ENCODE measurements at places on chromosomes 3 and 15.

DNA sequence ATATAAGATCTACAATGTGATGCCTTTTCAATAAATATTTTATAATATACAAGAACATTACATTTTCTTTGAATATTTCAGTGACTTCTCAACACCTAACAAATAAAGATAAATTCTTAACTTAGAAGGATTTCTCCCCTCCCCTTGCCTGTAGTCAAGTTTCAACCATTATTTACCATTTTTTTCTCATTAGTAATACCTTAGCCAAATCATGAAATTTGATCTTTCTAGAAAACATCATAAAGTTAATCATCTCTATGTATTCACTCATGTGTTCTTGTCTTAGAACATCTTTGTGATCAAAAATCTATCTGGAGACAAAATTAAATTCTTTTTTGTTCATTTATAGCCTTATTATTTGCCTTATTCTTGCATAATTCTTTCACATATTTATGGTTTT is 1201.8 kb upstream of the EPHA6 start:
- no peak for DNase-seq

DNA sequence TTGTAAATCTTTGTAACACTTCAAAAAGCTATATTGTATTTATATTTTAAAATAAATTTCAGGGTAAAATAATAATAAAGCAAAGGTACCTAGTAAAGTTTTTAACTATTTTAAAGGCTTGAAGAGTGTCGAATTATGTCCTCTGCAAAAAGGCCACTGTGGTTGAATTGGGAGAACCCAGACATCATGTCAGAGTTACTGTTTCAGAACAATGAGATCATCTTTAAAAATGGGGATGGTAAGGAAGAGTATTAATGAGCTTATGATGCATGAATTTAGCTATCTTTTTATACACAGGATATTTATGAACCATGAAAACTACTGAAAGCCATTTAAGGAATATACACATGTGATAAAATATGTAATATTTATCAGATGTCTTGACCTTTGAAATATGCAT is 26.3 kb downstream of the KCNMB3 start:
- no peak for DNase-seq

GRCh38 chr3:13621381-13622221 is 72.7 kb downstream of the FBLN2 start:
- no peak for DNase-seq

DNA sequence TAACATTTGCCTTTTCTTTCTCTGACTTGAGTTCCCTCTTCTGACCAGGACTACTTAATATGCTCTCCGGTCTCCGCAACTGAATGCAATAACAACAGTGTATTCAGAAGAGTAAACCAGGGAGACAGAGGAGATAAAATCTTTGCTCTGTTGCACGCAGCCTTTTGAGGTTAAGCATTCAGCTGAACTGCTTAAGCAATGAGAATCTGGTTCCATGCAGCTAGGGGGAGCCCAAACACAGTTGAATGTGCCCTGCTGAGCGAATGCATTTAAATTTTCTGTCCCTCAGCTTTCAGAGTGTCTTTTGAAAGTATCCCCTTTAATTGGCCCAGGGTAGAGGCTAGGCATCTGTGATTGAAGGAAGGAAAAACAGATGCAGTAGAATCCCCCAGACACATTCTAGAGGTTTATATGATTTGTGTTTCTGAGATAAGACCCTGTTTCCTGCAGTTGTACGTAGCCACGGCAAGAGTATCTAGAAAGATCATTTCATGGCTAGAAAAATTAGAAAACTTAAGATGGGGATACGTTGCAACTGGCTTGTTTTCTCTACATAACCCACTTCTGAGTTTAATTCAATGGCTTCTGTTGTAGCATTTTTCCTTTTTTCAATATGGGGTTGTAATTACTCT is 309.6 kb downstream of the TUSC7 start:
- no peak for DNase-seq

GRCh38 chr3:195201295-195201694 is 69.7 kb downstream of the XXYLT1 start:
- DNase-seq = no peak

DNA sequence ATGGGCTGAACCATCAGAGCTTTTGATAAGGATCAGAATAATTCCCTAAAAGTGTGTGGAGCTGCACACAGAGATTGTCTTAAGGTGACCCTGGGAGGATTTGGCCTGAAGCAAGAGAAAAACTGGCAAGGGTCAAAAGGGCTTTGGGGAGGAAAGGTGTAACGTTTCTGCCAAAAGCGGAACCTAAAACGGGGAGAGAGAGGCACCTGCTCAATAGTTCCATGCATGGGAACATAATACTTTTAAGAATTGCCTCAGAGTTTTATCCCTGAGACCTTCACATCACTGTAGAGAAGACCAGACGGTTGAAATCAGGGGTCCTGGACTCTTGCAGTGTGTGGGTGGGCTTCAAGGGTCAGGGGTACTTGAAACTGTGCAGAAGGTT is 5.9 kb downstream of the ZNF710 start:
- DNase-seq = no peak

DNA sequence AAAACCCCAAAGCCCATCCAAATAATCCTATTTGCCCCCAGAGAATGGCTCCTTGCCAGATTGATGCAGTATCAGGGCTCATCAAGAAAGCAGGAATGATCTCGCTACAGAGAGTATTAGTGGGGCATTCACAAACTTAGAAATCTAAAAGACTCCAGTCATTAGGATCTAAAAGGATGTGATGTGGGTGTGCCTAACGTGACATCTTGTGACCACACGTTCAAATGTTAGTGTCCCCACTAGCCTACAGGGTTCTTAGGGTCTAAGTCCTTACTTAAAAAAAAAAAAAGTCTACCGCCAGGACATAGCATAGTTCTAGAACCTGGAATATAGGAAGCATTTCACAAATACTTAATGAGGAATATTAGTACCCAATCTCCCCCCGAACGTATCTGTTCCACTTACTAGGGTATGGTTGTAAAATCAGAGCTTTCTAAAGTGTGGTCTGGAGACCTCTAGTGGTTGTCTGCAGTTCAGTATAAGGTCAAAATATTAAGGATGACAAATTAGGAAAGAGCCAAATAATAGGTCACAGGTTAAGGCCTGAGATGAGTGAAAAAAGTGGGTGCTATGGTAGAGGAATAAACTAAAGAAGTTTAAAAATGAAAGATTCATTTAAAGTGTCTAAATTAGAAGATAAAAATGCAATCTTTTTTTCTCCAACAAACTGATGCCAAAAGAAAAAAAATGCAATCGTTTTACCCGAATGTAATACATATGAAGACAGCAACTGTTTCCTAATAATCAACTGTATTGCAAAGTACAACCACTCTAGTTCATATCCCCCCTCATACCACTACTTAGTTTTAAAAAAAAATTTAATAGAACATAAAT is 4.2 kb upstream of the CHRM5 start:
- no peak for DNase-seq

GRCh38 chr3:36524560-36524959 is 144.3 kb downstream of the STAC start:
- no peak for DNase-seq

- DNase-seq = no peak
Measured at GRCh38 chr15:92878593-92879053, 21.5 kb upstream of the CHD2 start.

GRCh38 chr15:70147778-70148177 is 50.1 kb upstream of the TLE3 start:
- DNase-seq = no peak

GRCh38 chr3:167978071-167978470 is 117.7 kb downstream of the GOLIM4 start:
- no peak for DNase-seq

GRCh38 chr3:39166134-39166710 is 12.8 kb upstream of the CSRNP1 start:
- DNase-seq = no peak

DNA sequence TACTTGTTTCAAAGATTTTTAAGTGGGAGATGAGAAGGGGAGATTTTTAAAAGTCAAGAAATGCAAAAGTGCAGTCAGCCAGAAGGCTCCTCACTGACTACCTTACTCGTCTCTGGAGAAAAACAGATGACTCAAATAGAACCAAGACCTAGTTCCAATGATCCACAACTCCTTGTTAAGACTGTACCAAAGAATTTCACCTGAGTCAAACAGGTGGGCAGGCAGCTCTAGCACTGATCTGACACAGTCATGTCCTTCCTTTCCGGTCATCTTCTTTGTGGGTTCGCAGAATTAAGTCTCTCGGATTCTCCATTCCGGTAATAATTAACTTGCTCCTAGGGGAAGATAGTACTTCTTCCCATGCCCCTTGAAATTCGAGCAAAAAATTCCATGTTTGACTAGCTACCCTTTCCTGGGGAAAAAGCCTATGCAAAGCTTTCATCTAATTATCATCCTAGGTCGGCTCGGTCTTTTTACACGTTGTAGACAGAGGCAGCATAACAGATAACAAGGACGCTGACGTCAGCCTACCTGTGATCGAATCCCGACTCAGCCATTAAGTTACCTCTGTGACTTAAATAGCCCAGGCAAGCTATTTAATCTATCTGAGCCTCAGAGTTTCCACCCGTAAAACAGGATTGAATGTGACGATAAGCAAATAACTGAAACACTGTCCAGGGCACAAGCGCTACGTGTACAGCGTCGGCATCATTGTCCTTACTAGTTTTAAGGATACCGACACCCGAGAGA is 758 bp downstream of the SELENOK start:
- peak; percentile 9 for DNase-seq

DNA sequence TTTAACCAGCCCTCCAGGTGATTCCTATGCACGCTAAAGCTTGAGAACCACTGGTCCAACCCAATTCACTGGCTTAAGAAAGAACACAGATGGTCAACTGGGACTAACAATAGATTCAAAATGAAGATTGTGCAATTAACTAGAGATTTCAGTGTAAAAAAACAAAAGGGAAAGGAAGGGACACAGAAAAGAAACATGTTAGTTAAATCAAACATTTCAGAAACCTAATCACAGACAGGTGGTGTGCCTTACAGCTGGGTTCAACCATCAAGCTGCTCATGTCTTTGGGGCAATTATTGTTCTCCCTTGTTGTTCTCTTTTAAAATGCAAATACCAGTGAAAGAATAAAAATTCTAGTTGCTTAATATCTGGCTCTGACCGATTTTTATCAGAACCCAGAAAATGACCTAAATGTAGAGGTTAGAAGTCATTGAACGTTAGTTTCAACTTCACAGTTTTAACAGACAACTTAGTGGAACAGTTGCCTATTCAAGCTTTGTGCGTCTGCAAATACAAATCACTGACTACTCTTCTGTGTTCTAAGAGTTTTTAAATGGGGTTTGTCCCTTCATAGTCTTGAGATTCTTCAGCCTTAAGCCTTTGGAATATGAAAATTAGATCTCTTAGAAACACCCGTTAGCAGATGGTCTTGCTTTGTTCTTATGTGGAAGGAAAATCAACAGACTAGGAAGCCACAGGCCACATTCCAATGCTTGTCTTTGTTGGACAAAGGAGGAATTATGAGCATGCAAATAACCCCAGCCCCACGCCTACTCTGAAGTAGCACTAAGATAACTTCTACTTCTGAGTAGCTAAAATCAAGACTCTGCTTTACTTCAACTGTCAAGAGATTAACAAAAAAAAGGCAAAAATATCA is 223.4 kb downstream of the ATP8B4 start:
- no peak for DNase-seq

- DNase-seq = no peak
Measured at GRCh38 chr3:129213238-129213637, 29.5 kb upstream of the CNBP start.

- DNase-seq = peak; percentile 84
Measured at GRCh38 chr3:15269091-15269989, 63.0 kb downstream of the SH3BP5 start.

GRCh38 chr15:58555162-58556027 is 123.6 kb downstream of the LIPC start:
- DNase-seq = no peak

GRCh38 chr3:119427669-119428068 is 35.7 kb downstream of the TMEM39A start:
- no peak for DNase-seq

DNA sequence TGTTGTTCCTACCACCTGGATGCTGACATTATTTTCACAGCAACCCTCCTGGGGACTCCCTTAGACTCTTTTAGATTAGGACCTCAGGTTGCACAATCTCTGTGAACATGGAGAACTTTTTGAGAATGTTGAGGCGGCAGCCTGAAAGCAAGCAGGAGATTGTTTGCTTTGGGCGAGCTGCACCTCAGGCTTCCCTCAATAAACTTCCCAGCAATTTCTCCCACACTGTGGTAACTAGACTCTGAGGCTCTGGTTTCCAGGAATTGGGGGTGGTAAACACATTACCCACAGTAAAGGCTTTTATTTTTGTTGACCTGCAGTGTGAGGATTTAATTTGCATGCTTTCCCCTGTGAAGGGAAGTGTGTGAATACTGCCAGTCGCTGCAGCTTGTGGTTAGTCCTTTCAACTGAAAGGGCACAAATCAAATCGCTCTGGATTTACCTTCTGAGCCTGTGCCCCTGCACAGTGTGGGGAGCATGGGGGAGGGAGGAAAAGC is 35.2 kb upstream of the SIAH2 start:
- no peak for DNase-seq

GRCh38 chr3:45644791-45645201 is 44.4 kb upstream of the SACM1L start:
- DNase-seq = no peak

GRCh38 chr3:11770477-11771391 is 76.0 kb downstream of the TAMM41 start:
- DNase-seq = peak; percentile 51

- DNase-seq = no peak
Measured at GRCh38 chr3:62956411-62956810, 81.2 kb upstream of the CADPS start.
